ENCODE measurements at places on chromosomes 16 and 17. TPM values are rescaled to one million over a fixed set of nuclear protein-coding genes. Genes with fewer than 3 reads are reported as not detected.

Gene PRSS8
- total RNA-seq, result 6.2 TPM

Gene TNFSF13
- 7.6 TPM for total RNA-seq

Gene APOBR
- total RNA-seq, result 0.60 TPM

Gene RARA
- 50.1 TPM for total RNA-seq

Gene KRTAP4-4
- not detected for total RNA-seq

Gene KRTAP9-2
- total RNA-seq, result not detected

Gene KLHL10
- 0.16 TPM for total RNA-seq

Gene MEIOC
- total RNA-seq, result 1.5 TPM

Gene CHST4
- 0.44 TPM for total RNA-seq

Gene NPB
- total RNA-seq, result 4.9 TPM

Gene TERB1
- total RNA-seq, result not detected

Gene CDH1
- 15.0 TPM for total RNA-seq

Gene PHOSPHO1
- total RNA-seq, result 6.4 TPM

Gene CCL22
- not detected for total RNA-seq

Gene PIPOX
- 5.3 TPM for total RNA-seq

Gene HOXB9
- total RNA-seq, result not detected

Gene ERN2
- total RNA-seq, result 0.38 TPM

Gene LGALS9B
- total RNA-seq, result not detected

Gene PPM1E
- total RNA-seq, result 32.9 TPM

Gene RFWD3
- 26.7 TPM for total RNA-seq

Gene PPY
- total RNA-seq, result not detected

Gene CCL3
- 1.3 TPM for total RNA-seq

Gene SDR42E2
- total RNA-seq, result not detected

Gene SYNGR3
- total RNA-seq, result 6.5 TPM

Gene DNAJA2
- 63.3 TPM for total RNA-seq

Data from camera-type eye (tissue), 1 donor.